ENCODE measurements at places on chromosomes 5 and 9.

DNA sequence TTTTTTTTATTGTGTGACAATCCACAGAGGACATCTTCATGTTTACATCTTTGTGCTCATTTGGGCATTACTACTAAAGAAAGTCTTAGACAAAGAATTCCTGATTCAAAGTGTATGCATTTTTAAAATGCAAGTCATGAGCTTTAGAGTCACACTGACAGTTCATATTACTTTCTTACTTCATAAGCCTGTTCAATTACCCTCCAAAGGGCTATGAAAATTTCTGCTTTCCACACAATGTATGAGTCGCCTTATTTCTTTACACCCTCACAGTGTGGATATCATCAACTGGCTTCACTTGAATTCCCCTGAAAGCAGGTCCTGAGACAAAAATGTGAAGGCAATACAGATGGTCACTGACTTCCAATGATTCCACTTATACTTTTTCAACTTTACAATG, 280.4 kb upstream of the PTGER4 start:
- peak; percentile 17 for DNase-seq

GRCh38 chr5:5481206-5481605, 58.7 kb downstream of the ICE1 start:
- DNase-seq: no peak

GRCh38 chr9:101375546-101375945, 9.3 kb downstream of the BAAT start:
- no peak for DNase-seq

GRCh38 chr5:44002381-44002901, 386.8 kb downstream of the FGF10 start:
- no peak for DNase-seq

Data from NB4 (cell line).